ENCODE measurements at places on chromosomes 7 and 10.

- DNase-seq: peak; percentile 17
Observed at GRCh38 chr7:132836746-132837145, 245.1 kb downstream of the CHCHD3 start.

- no peak for DNase-seq
Observed at GRCh38 chr10:61832866-61833481, 68.5 kb upstream of the ARID5B start.

- no peak for DNase-seq
Observed at GRCh38 chr7:105826143-105826542, 50.3 kb downstream of the ATXN7L1 start.

- DNase-seq: no peak
Observed at GRCh38 chr10:120755771-120756170, 95.4 kb upstream of the WDR11 start.

DNA sequence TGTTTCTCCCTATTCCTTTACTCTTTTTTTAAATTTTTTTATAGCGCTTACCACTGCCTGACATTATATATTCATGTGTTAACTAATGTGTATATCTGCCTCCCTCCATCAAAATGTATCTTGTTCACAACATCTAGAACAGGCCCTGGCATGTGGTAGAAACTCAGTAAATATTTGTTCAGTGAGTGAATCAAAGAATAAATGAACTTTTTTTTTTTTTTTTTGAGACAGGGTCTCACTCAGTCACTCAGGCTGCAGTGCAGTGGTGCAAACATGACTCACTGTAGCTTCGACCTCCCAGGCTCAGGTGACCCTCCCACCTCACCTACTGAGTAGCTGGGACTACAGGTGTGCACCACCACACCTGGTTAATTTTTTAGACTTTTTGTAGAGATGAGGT is 7.5 kb upstream of the CALD1 start:
- DNase-seq: peak; percentile 87

All from epithelial cell of esophagus (primary cell).